Fibroblast of skin of left biceps (primary cell): ENCODE measurements at places on chromosomes 5 and 9.
A peak's percentile ranks its signal among the peaks of the same experiment; 100 is the strongest.

DNA sequence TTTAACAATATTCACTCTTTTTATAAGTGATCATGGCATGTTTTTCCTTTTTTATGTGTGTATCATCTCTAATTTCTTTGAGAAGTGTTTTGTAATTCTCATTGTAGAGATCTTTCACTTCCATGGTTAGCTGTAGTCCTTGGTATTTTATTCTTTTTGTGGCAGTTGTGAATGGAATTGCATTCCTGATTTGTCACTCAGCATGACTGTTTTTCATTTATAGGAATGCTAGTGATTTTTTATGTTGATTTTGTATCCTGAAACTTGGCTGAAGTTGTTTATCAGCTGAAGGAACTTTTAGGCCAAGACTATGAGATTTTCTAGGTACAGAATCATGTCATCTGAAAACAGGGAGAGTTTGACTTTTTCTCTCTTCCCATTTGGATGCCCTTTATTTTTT is 13.1 kb upstream of the SPINK13 start:
- DNase-seq = no peak

DNA sequence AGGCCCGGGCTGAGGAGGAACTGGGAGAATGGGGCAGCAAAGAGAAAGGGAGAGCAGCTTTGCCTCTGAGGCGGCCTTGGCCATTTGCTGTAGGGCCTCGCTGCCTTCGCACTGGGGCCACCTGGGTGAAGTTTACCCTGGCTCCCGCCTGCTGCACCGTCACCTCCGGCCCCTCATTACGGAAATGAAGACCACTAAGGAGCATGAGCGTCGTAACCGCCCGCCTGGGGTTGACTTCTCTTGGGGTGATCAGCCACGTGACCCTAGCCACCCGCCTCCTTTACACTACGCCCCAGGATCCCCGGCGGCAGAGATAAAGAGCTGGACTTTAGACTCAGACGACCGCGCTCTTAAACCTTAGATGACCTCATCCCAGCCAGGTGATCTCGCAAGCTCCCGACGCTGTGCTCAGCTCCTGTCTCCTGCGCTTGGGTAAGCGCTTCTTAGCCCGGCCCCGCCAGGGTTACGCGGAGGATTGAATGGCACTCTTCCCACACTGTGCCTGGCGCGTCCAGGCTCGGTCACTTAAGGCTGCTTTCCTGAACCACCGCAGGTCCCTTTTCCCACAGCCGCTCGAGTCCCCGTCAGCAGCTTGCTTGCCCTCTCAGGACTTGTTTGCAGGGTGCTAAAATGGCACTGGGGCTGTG is 107.9 kb upstream of the LARP1 start:
- DNase-seq = no peak

DNA sequence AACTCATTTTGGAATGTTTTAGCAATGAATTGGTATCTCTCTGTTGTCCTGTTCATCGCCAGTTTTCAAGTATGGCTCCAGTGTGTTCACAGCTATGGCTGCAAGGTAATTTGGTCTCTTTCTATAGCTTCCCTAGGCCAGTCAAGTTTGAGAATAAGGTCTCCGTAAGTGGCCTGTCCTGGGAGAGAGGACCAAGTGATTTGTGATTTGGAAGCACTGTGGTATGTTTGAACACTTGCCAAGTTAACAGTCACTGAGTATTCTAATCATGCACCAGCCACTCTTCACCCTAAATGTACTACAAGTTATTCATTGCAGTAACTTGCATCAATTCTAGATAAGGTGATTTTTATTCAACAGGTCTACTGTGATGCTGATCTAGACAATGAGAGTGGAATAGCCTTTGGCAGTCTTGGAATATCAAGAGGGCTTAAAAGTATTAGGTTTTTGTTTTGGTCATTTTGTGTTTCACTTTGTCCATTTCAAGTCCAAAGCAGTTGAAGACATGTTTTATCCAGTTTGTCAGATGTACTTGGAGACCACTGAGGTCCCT is 41.1 kb downstream of the G3BP1 start:
- DNase-seq = no peak

GRCh38 chr5:10838038-10838437 is 77.0 kb upstream of the DAP start:
- DNase-seq = no peak

GRCh38 chr9:124392871-124393460 is 22.3 kb downstream of the PSMB7 start:
- DNase-seq = peak; percentile 66

- DNase-seq = peak; percentile 42
These were observed 128.7 kb downstream of the PALM2AKAP2 start for GRCh38 chr9:109908459-109909390.

DNA sequence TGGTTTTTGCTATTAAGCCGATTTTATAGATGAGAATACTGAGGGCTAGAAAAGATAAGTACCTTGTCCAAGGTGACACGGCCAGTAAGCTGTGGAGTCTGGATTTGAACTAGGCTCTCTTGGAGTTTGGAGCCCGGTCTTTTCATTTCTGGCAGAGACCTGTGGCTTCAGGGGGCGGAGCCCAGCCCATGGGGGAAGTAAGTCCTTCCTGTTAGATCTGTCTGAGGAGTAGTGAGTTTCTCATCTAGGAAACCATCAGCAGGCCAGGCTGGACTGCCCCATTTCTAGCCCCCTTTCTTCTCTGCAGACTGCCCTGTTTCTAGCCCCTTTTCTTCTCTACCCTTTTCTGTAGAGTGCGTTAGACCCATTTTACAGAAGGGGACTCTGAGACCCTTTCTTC is 521 bp upstream of the PTGS1 start:
- no peak for DNase-seq

- DNase-seq = no peak
These were observed 30.3 kb downstream of the TTC23L start for GRCh38 chr5:34869256-34869655.

DNA sequence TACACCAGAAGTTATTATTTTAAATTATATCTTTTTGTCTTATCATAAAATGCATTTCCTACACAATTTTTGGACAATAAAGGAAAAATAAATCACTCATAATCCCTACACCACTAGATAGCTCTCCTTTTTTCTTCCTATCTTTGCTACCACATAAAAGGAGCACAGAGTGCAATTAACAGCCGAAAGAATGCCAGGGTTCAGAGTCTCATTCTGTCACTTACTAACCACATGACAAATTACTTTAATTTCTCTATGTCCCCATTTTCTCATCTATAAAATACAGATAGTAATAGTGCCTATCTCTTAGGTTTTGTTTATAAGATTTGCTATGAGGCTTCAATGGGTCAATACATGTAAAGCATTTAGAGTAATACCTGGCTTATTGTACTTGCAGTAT is 158.7 kb upstream of the GRIN3A start:
- no peak for DNase-seq

- no peak for DNase-seq
These were observed 10.6 kb downstream of the TAS2R1 start for GRCh38 chr5:9619331-9620092.

DNA sequence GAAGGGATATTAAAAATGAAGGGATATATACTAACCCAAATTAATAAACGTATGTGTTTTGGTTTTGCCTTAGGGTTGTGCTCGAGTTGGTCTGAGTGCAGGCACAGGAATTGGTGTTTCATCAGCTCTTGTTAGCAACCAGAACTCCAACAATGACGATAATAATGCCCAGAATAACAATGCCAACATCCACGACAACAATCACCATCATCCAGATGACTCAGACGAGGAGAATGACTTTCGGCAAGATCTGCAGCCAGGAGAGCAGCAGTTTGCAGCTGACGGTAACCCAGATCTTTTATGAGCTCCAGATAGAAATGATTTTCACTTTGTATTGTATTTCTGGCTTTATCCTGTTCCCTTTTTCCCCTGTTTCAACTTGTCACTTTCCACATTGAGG is 33.2 kb downstream of the FBXO38 start:
- no peak for DNase-seq

- DNase-seq = no peak
These were observed 51.1 kb downstream of the MAST4 start for GRCh38 chr5:66647146-66647856.

DNA sequence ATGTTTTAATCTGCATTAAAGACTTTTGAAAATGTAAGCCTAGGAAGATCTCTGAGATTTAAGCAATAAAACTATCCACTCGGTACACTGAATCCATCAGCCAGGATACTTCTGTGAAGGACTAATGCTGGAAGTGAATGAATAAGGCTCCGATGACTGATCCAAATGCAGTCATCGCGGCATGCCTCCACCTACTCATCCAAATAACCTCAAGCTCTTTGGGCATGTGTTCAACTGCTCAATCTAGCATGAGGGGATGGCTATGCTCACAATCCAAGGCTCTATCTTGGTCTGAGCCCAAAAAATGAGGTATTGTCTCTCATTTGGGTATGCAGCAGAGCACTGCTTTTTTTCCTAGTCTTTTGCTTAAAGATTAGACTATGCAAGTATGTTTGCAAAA is 19.2 kb downstream of the MARCHF3 start:
- peak; percentile 64 for DNase-seq

GRCh38 chr5:16931334-16932110 is 4.6 kb downstream of the MYO10 start:
- DNase-seq = no peak

- no peak for DNase-seq
These were observed 10.2 kb upstream of the ERMP1 start for GRCh38 chr9:5842929-5843793.

- no peak for DNase-seq
These were observed 119.5 kb upstream of the SARDH start for GRCh38 chr9:133857639-133858038.
